WTC11 (cell line): ENCODE measurements at places on chromosomes 4 and X. TPM values are rescaled to one million over a fixed set of nuclear protein-coding genes. Genes with fewer than 3 reads are reported as not detected.

- H3K27me3 ChIP-seq = no peaks in the 10 kb centered on the region
- no peak for DNase-seq
- peaks cover 22% of the 10 kb centered on the region for H3K4me1 ChIP-seq
- no peak overlapping the region for H3K27ac ChIP-seq
- H3K4me3 ChIP-seq = no peak overlapping the region
These were observed 74.6 kb upstream of the STOX2 start for GRCh38 chr4:183830438-183830985.

DNA sequence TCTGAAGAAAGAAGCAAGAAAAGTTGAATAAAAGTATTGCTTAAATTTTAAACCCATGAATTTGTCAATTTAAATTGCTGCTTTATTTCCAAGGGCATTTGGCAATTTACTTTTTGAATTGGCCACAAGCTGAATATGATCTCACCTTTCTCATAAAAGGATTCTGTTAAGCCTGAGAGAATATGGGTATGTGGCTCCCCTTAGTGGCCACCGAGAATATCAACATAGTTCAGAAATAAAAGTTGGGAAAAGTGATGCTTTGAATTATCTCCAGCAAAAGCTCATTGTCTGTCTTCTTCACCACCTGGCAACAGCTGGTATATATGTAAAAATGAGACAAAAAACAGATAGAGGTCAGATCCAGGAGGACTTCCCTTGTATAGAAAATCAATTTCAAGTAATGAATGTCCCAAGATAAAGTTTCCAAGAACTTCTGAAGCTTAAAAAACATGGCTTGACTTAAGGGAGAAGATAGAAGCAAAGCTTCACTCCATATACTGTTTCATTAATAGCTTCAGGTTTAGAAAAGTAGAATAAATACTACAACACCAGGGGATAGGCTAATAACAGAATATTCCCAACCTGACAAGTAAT is 290.7 kb upstream of the FAM241A start:
- no peak overlapping the region for H3K27ac ChIP-seq
- no peaks in the 10 kb centered on the region for H3K27me3 ChIP-seq
- no peak for DNase-seq
- no peaks in the 10 kb centered on the region for H3K4me1 ChIP-seq

- peaks cover 11% of the 10 kb centered on the region for H3K36me3 ChIP-seq
- DNase-seq = no peak
- peaks cover 5% of the 10 kb centered on the region for H3K27me3 ChIP-seq
- H3K4me3 ChIP-seq = no peak overlapping the region
These were observed 249.3 kb upstream of the GATB start for GRCh38 chr4:152009983-152010709.

GRCh38 chrX:39456894-39457604 is 640.7 kb downstream of the BCOR start:
- DNase-seq = no peak
- H3K4me1 ChIP-seq = no peaks in the 10 kb centered on the region
- no peak overlapping the region for H3K4me3 ChIP-seq
- H3K36me3 ChIP-seq = peaks cover 8% of the 10 kb centered on the region

- no peak overlapping the region for H3K27ac ChIP-seq
- H3K4me1 ChIP-seq = no peaks in the 10 kb centered on the region
- no peaks in the 10 kb centered on the region for H3K27me3 ChIP-seq
These were observed 28.8 kb downstream of the GYG2 start for GRCh38 chrX:2857566-2857965.

DNA sequence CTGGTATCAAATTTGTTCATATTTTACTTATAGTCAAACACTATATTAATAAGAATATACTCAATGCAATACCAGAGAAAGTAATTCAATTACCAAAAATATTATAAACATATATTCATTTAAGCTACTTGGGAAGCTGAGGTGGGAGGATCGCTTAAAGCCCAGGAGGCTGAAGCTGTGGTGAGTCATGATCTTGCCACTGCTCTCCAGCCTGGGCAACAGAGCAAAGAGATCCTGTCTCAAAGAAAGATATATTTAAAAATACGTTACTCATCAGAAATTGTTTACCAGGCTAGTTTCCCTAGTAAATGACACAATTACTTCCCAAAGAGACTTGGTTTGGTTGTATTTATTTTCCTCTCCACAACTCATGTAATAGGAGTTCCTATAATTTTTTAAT is 433.6 kb downstream of the GASK1B start:
- H3K27me3 ChIP-seq = no peaks in the 10 kb centered on the region
- peaks cover 5% of the 10 kb centered on the region; the same call in 1 of the 2 replicates for H3K4me1 ChIP-seq
- DNase-seq = no peak
- no peak overlapping the region for H3K4me3 ChIP-seq
- H3K36me3 ChIP-seq = no peaks in the 10 kb centered on the region
- H3K27ac ChIP-seq = no peak overlapping the region

DNA sequence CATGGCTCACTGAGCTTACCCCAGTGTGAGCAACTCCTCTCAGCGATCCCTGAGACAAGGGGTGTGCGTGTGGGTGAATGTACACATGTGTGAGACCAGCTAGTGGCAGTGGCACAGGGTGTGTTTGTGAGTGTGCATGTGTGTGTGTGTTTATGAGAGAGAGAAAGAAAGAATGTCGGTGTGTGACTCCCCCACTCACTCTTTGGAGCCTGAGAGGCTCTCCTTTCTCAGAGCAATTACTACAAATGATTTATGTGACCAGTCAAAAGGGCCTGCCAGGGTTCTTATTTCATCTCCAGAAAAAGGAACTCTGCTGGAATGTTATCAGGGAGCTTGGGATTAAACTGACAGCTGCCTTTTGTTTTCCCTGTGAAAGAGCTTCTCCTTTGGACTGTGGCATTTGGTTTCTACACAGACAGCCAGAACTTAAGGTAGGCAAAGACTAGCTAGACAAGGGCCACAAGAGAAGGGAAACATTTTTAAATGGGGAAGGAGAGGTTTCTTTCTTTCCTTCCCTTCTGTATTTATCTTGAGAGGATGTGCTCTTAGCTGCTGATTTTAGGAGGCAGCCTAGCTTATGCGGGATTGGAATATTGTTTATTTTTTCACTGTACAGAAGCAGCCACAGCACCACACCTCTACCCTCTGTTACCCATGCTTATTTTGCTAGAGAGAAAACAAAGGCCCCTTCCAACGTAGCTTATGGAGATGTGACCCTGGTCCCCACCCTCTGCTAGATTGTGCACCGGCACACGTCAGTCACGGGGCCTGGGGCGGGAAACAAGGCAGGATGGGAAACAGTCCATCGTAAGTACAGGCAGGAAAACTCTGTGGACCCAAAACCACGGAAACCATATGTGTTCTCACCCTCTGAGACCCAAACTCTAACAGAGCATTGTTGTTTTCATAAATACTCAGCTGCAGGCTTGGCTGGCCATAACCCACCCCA is 143.5 kb downstream of the MGST2 start:
- no peaks in the 10 kb centered on the region for H3K27me3 ChIP-seq
- DNase-seq = no peak
- H3K27ac ChIP-seq = peak overlapping the region; percentile 35; the same call in 1 of the 2 replicates
- H3K36me3 ChIP-seq = peaks cover 10% of the 10 kb centered on the region
- no peak overlapping the region for H3K4me3 ChIP-seq

DNA sequence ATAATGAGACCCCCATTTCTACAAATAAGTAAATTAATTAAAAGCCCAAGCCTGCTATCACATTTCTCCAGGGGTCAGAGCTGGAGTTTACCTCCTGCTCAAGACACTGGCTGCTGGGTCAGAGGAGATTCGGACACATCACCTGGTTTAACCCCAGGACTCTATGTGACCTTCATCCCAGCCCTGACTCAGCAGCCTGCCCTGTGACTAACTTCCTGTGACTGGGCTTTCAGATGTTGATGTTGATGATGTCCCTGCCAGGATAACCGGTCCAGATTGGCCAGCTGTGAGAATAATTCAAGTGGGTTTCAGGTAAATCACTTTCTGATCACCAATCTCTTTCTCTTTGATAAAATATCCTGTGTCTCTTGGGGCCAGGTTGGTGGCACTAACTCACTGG is 102.4 kb upstream of the MAML3 start:
- peaks cover 41% of the 10 kb centered on the region for H3K27me3 ChIP-seq
- H3K36me3 ChIP-seq = no peaks in the 10 kb centered on the region
- no peak overlapping the region for H3K4me3 ChIP-seq
- H3K27ac ChIP-seq = no peak overlapping the region
- no peak for DNase-seq
- peaks cover 47% of the 10 kb centered on the region for H3K4me1 ChIP-seq

GRCh38 chr4:188552741-188553275 is 413.6 kb downstream of the TRIML1 start:
- no peak overlapping the region for H3K4me3 ChIP-seq
- H3K4me1 ChIP-seq = peaks cover 4% of the 10 kb centered on the region; the same call in 1 of the 2 replicates
- no peak overlapping the region for H3K27ac ChIP-seq

GRCh38 chrX:150410513-150410912 is 47.4 kb downstream of the MAMLD1 start:
- H3K27ac ChIP-seq = no peak overlapping the region
- no peaks in the 10 kb centered on the region for H3K36me3 ChIP-seq
- H3K4me3 ChIP-seq = no peak overlapping the region
- no peaks in the 10 kb centered on the region for H3K27me3 ChIP-seq
- DNase-seq = no peak

DNA sequence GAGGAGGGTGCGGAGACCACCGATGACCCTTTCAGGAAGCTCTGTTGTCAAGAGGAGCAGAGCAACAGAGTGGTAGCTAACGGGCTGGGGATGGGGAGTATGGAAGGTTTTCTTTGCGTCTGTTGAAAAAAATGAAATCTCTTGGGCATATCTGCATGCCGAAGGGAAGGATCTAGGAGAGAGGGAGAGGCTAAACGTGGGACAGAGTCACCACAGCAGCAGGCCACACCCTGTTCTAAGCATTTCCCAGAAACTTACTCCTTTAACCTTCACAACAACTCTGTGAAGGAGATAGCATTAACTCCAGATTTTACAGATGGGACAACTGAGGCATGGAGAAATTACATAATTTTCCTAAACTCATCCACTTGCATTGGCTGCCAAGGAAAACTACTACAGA is 71.8 kb upstream of the EXOC1L start:
- H3K27me3 ChIP-seq = peaks cover 3% of the 10 kb centered on the region; the same call in 1 of the 2 replicates
- no peaks in the 10 kb centered on the region for H3K36me3 ChIP-seq
- no peak for DNase-seq
- H3K4me3 ChIP-seq = no peak overlapping the region

GRCh38 chr4:90844241-90844640 is 717.0 kb downstream of the CCSER1 start:
- H3K4me3 ChIP-seq = no peak overlapping the region
- peaks cover 4% of the 10 kb centered on the region for H3K36me3 ChIP-seq
- peaks cover 21% of the 10 kb centered on the region for H3K4me1 ChIP-seq
- no peaks in the 10 kb centered on the region for H3K27me3 ChIP-seq
- H3K27ac ChIP-seq = no peak overlapping the region
- no peak for DNase-seq

DNA sequence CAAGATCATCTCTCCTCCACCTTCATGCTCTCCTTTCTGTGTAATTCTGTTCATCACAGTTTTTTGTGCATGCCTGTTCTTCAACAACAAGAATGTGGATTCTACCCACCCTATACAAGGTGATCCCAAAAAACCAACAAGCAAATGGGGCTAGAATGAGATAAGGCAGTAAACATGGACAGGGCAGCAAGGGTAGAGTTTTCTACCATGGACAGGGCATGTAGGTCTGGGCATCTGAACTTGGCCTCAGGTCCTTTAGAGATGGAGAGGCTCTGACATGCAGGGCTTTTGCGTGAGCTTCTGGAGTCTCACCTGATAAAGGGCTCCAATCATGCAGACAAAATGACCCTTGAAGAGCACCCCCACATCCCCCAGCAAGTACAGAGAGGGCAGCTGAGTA is 36.4 kb downstream of the MAP7D2 start:
- H3K4me3 ChIP-seq = no peak overlapping the region
- no peaks in the 10 kb centered on the region for H3K36me3 ChIP-seq
- no peak for DNase-seq
- H3K4me1 ChIP-seq = no peaks in the 10 kb centered on the region
- no peak overlapping the region for H3K27ac ChIP-seq
- H3K27me3 ChIP-seq = no peaks in the 10 kb centered on the region

- no peak for DNase-seq
- no peaks in the 10 kb centered on the region for H3K4me1 ChIP-seq
- no peaks in the 10 kb centered on the region for H3K27me3 ChIP-seq
- no peak overlapping the region for H3K4me3 ChIP-seq
These were observed 14.3 kb downstream of the SLC10A6 start for GRCh38 chr4:86834901-86835300.

GRCh38 chr4:102817613-102818268 is 9.6 kb downstream of the UBE2D3 start:
- no peaks in the 10 kb centered on the region for H3K27me3 ChIP-seq
- H3K36me3 ChIP-seq = peaks cover 7% of the 10 kb centered on the region
- H3K4me3 ChIP-seq = no peak overlapping the region
- peak overlapping the region; percentile 81 for H3K27ac ChIP-seq
- H3K4me1 ChIP-seq = peaks cover 78% of the 10 kb centered on the region

GRCh38 chr4:2723751-2724150 is 32.4 kb downstream of the TNIP2 start:
- DNase-seq = no peak
- H3K4me1 ChIP-seq = no peaks in the 10 kb centered on the region
- peaks cover 25% of the 10 kb centered on the region for H3K36me3 ChIP-seq
- H3K4me3 ChIP-seq = no peak overlapping the region
- no peak overlapping the region for H3K27ac ChIP-seq

GRCh38 chrX:72005046-72005445 is 94.4 kb downstream of the NHSL2 start:
- no peak for DNase-seq
- H3K4me1 ChIP-seq = peaks cover 50% of the 10 kb centered on the region
- H3K4me3 ChIP-seq = 0 out of 2 replicates have a peak overlapping the region, but pooled peaks have one; percentile 43
- H3K27ac ChIP-seq = 0 out of 2 replicates have a peak overlapping the region, but pooled peaks have one; percentile 41
- no peaks in the 10 kb centered on the region; the same call in 1 of the 2 replicates for H3K27me3 ChIP-seq

- H3K27ac ChIP-seq = no peak overlapping the region
- H3K27me3 ChIP-seq = no peaks in the 10 kb centered on the region
- H3K4me1 ChIP-seq = no peaks in the 10 kb centered on the region
- H3K4me3 ChIP-seq = no peak overlapping the region
- DNase-seq = no peak
- no peaks in the 10 kb centered on the region for H3K36me3 ChIP-seq
These were observed 17.2 kb downstream of the VGLL1 start for GRCh38 chrX:136549226-136549625.

GRCh38 chrX:108734426-108734825 is 1.9 kb downstream of the IRS4 start:
- H3K27ac ChIP-seq = no peak overlapping the region
- DNase-seq = no peak
- H3K36me3 ChIP-seq = peaks cover 23% of the 10 kb centered on the region
- H3K4me3 ChIP-seq = peak overlapping the region; percentile 78

Gene THAP9
- 16.8 to 17.7 TPM (median 17.0 TPM) in 3 replicates for total RNA-seq

Gene KDR
- 80.8 to 88.7 TPM (median 87.2 TPM) in 3 replicates for total RNA-seq

Gene AP1AR
- 22.4 to 26.1 TPM (median 23.1 TPM) in 3 replicates for total RNA-seq

Gene MTTP
- total RNA-seq = 0.16 to 0.34 TPM (median 0.26 TPM) in 3 replicates

Gene HMX1
- total RNA-seq = 6.9 to 10.0 TPM (median 7.8 TPM) in 3 replicates

Gene ABLIM2
- 2.6 to 3.9 TPM (median 2.8 TPM) in 3 replicates for total RNA-seq

Gene SSX4
- 0.17 TPM in 1 of 3 replicates, not detected in the others for total RNA-seq

Gene FAM47E
- 1.4 to 1.6 TPM (median 1.6 TPM) in 3 replicates for total RNA-seq

Gene PAGE5
- total RNA-seq = not detected in 3 replicates

Gene HTN1
- total RNA-seq = not detected in 3 replicates

Gene DAPP1
- 0.07 TPM in 1 of 3 replicates, not detected in the others for total RNA-seq
